GM13976 (cell line): ENCODE measurements at places on chromosomes 16 and 17.

DNA sequence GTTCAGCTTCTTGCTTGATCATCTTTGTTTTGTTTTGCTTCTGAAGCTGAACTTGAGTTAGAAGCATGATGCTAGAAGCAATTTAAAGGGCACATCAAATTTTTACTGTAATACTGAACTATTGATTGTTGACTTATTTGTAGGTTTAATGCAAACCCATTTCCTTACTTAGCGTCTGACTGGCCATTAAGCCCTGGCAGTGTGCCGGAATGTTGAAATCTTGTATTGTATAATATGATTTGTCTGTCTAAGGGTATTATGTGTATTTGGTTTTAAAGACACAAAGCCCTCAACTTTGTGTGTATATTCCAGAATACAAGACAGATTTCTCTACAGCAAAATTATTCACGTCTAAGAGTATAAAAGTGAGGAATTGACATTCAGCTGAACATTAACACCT is 39.7 kb downstream of the NUP93 start:
- DNase-seq = no peak

DNA sequence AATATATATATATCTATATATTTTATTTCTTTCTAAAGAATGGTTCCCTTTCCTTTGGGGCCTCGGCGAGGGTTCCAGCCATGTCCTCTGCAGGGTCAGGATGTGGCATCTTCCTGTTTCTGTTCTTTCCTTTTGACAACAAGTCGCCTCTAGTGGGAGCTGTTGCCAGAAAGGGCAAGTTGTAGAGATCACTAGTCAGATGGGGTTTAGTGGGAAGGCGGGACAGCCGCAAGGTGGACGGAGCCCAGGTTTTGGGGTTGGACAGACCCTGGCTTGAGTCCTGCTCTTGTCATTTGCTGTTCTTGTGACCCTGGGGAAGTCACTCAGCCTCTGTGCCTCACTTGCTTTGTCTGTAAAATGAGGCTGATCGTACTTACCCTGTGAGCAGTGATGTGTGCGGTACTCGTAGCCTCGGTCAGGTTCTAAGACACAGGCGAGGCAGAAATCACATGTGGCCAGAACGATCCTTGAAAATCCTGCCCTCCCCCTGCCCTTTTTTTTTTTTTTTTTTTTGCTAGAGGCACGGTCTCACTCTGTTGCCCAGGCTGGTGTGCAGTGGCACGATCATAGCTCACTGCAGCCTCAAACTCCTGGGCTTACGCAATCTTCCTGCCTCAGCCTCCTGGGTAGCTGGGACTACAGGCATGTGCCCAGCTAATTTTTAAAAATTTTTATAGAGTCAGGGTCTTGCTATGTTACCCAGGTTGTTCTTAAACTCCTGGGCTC is 80.1 kb downstream of the ABCC6 start:
- no peak for DNase-seq

GRCh38 chr16:56993204-56993603 is 3.8 kb downstream of the NLRC5 start:
- no peak for DNase-seq

DNA sequence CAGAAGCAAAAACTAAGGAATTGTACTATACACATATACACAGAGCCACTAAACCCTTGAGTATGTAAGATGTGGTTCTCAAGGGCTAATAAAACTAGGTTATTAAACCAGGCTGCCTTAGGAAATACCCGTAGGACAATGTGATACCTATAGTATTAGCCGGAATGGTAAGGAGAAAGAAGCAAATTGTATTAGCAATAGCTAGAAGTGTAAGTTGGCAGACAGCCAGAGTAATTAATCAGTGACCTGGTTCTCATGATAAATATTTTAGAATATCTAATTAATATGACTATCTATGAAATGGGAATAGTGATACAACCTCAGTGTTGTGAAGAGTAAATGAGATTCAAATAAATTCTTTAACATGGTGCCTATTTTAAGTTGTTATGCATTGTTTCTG is 18.6 kb downstream of the GDPD1 start:
- no peak for DNase-seq

DNA sequence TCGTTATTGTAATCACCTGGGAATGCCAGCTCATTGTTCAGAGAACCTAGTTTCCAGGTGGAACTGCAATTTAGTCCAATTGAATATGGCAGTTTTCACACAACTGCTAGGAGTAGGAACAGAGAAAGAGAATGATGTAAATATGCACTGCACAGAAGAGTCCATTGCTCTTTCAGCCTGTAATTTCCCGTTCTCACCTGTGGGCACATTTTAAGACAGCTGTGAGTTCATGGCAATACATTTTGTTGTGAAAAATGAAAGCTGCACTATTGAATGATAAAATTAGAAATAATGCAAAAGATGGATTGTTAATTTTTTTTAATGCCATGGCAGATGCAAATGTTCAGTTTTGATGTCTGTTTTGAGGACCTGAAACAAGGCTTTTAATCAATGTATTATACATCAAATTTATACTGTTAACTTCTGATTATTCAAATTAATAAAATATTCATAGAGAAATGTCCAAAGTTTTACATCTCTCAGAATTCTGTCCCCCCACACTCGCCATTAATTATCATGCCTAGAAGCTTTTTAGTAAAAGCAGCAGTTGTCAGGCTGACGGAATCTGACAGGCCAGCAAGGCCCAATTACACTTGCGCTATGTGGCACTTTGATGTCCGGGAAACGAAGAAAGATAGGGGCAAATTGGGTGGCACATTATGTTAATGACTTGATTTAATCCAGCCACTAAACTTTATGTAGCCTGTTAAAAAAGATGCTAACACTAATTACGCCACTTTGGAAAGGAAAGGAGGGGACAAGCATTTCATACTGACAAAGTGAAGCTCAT is 72.2 kb downstream of the RPGRIP1L start:
- DNase-seq = no peak

- DNase-seq = no peak
Measured at GRCh38 chr17:16044487-16044886, 44.9 kb downstream of the TTC19 start.

DNA sequence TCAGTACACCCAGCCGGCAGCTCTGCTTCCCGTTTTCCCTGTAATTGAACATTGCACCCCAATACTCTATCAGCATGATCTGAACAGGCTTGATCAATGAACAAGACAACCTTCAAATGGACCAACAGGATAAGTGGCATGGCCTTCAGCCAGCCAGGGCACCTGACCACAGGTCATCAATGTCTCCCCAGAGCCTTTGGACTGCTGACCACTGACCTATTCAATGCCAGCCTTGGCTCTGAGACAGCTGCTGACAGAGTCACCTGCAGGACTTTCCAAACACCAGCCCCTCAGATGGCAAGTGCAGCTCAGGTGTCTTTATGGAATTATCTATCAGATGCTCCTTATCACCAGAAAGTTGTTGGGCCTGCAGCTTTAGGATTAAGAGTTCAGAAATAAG is 462.9 kb upstream of the ASIC2 start:
- no peak for DNase-seq

DNA sequence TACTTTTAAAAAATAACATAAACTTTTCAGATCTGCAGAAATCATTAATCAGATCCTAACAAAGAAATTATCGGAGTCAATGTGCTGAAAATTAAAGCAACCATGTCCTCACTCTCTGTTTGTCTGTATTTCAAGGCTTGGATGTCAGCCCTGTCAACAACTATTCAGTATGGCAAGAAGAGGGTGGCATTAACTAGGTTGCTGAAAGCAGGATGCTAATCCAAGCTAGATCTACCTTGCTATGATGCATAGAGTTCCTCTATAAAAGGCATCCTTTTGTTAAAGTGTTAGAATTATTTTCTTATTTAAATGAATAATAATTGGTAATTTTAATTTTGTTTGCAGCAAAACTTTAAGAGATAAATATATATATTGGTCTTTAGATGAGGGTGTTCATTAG is 800.8 kb downstream of the CDH11 start:
- DNase-seq = no peak

DNA sequence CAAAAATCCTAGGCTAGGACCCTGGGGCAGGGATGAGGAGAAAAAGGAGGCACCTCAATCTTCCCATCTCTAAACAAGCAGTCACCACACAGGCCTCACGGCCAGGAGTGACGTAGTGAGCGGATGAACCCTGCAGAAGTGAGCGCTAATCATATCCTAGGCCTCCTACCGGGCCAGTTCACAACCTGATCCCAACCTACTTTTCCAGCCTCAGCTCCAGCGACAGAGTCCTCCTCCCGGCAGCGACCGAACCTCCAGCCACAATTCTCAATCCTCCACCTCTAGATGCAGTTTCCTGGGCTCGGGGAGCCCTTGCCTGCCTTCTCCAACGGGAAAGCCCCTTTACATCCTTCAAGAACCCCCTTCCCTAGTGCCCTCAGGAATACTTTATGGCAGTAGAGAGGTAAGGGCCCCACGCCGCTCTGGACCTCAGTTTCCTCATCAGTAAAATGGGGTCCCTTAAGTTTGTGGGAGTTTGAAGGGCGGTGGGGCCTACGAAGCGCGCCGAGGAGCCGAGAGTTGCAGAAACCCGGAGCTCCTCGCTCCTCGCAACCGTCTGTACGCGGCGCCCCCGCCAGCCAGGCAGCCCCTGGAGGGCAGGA is 1.4 kb downstream of the ZNF668 start:
- DNase-seq = no peak
